Uterus (tissue), 4 donors: ENCODE measurements at places on chromosomes 7 and 10. TPM values are rescaled to one million over a fixed set of nuclear protein-coding genes. Genes with fewer than 3 reads are reported as not detected.

DNA sequence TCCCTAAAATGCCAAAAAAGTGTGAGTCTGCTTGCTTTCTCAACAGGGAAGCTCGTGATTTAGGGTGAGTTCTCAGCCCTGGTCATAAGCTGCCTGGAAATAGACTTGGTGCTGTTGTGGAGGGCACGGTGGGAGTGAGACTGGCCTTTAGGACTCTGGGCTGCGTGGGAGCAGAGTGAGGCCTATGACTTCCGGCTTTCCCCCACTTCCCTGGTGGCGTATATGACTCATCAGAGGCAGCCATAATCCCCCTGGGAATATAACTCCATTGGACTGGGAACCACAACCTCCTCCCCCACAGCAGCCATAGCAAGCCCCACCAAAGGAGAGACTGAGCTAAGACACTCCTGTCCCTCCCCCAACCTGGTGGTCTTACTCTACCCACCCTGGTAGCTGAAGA lies 95.0 kb downstream of the PON1 start:
- H3K27ac ChIP-seq: no peak overlapping the region
- no peak for DNase-seq
- no peaks in the 10 kb centered on the region for H3K4me1 ChIP-seq
- no peak overlapping the region for H3K4me3 ChIP-seq

GRCh38 chr10:109883859-109884771 lies 39.2 kb downstream of the XPNPEP1 start:
- no peak overlapping the region for H3K4me3 ChIP-seq
- no peaks in the 10 kb centered on the region for H3K4me1 ChIP-seq
- H3K27me3 ChIP-seq: no peaks in the 10 kb centered on the region
- DNase-seq: peak; percentile 82

DNA sequence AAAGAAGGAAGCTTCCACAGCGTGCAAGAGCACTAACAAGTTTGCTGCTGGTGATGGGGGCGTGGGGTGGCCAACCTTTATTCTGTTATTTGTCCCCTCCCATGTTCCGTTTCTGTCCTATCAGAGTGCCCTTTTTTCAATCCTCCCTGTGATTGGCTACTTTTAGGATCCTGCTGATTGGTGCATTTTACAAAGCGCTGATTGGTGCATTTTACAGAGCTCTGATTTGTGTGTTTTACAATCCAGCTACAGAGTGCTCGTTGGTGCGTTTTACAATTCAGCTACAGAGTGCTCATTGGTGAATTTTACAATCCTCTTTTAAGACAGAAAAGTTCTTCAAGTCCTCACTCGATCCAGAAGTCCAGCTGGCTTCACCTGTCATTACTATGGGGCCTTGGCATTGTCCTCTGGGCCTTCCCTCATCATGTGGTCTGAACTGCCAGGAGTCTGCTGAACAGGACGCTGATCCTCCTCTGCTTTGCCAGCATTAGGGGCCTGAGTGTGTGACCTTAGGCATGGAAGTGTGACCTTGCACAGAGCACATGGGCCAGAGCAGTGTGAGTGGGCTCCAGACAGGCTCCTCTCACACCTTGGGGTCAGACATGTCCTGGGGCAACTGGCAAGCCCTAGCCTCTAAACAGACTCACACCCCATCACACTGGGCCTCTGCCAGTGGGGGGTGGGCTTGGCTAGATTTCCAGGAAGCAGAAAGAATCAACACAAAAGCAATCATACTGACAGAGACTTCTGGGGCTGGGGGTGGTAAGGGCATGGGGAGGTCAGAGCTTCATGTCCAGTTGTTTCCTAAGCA lies 167.4 kb downstream of the PTPN20 start:
- no peak for DNase-seq
- no peak overlapping the region for H3K4me3 ChIP-seq
- H3K27me3 ChIP-seq: no peaks in the 10 kb centered on the region
- H3K4me1 ChIP-seq: no peaks in the 10 kb centered on the region
- H3K36me3 ChIP-seq: no peaks in the 10 kb centered on the region

GRCh38 chr7:111388912-111389311 lies 173.4 kb downstream of the IMMP2L start:
- H3K27me3 ChIP-seq: no peaks in the 10 kb centered on the region
- H3K4me3 ChIP-seq: no peak overlapping the region
- DNase-seq: no peak
- H3K27ac ChIP-seq: no peak overlapping the region
- no peaks in the 10 kb centered on the region for H3K36me3 ChIP-seq

DNA sequence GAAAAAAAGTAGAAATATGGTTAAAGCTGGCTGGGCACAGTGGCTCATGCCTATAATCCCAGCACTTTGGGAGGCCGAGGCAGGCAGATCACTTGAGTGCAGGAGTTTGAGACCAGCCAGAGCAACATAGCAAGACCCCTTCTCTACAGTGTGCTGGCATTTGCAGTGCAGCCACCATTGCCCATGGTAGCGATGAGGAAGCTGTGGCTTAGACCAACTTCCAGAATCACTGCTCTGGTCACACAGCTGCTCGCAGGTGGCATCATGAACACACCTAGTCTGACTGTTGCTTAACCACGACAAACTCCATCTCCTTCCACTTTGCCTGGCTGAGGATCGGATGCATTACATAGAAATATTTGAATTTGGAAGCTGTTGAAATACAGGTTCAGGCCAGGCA lies 137.1 kb downstream of the CUX1 start:
- no peak for DNase-seq
- peaks cover 19% of the 10 kb centered on the region for H3K4me1 ChIP-seq
- H3K36me3 ChIP-seq: no peaks in the 10 kb centered on the region

DNA sequence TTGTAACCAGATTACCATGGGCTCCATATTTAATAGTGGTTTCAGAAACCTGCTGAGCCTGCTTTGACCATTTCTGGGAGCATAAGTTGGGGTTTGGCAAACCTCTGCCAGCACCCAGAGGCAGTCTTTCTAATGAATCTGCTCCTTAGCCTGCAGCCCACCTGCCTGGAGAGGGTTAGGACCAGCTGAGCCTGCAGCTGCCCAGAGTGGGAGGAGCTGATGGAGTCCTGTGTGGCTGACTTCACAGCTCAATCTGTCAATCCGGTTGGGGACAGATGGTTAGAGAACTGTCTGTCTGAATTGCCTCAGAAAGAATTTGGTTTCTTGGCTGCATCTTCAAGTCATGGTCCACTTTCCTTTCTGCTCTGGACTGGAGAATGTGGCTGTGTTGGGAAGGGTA lies 444.6 kb downstream of the NRG3 start:
- no peak overlapping the region for H3K27ac ChIP-seq
- DNase-seq: no peak
- H3K36me3 ChIP-seq: no peaks in the 10 kb centered on the region
- no peaks in the 10 kb centered on the region for H3K4me1 ChIP-seq
- H3K4me3 ChIP-seq: no peak overlapping the region

- DNase-seq: no peak
- H3K36me3 ChIP-seq: no peaks in the 10 kb centered on the region
- H3K27ac ChIP-seq: no peak overlapping the region
- no peak overlapping the region for H3K4me3 ChIP-seq
- H3K27me3 ChIP-seq: no peaks in the 10 kb centered on the region
- H3K4me1 ChIP-seq: no peaks in the 10 kb centered on the region
Measured at GRCh38 chr10:69906425-69906824, 104.7 kb downstream of the COL13A1 start.

Gene TECPR1
- total RNA-seq: 52.6 TPM

Gene CFAP70
- total RNA-seq: 1.8 TPM

DNA sequence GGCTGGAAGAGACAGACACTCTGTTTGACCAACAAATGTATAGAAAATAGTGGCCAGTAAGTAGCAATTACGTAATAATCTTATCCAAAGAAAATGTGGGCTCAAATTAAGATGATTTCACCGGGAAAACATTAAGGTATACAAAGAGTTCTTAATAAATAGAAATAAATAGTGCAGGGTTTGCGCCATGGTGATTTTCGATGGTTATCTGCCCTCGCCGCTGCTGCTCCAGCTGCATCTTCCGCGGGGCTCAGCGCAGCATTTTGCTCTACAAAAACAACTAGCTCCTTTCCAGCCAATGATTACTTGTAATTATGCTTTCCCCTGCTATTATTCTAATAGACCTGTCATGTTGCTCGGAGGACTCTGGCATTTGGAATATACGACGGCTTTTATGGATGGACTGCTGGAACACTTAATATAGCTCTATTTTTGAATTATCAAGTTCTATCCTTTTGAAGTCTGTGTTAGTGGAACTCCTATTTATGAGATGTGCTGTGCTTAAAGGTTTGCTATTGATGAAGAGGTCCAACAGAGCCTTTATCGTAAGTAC lies 103.8 kb downstream of the BUB3 start:
- no peaks in the 10 kb centered on the region for H3K27me3 ChIP-seq
- H3K36me3 ChIP-seq: no peaks in the 10 kb centered on the region
- H3K27ac ChIP-seq: no peak overlapping the region

Gene LARP4B
- total RNA-seq: 24.1 TPM

DNA sequence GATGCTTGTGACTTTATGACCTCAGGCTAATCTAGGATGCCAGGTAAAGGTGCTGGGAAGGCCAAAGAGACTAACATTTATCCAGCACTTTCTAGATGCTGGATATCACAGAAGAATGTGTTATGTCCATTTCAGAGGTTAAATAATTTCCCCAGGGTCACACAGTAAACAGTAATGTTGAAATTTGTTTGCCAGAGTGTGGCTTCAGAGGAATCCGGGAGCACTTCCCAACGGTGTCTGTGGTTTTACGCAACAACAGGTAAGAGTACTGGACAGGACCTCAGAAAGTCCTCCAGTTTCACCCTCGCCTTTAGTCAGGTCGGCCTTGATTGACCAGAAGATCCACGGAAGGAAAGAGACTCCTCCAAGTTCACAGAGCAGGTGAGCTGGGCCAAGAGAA lies 1.7 kb downstream of the SHTN1 start:
- no peaks in the 10 kb centered on the region for H3K36me3 ChIP-seq
- no peaks in the 10 kb centered on the region for H3K27me3 ChIP-seq
- H3K27ac ChIP-seq: no peak overlapping the region
- H3K4me3 ChIP-seq: no peak overlapping the region
- no peaks in the 10 kb centered on the region for H3K4me1 ChIP-seq
- DNase-seq: no peak

DNA sequence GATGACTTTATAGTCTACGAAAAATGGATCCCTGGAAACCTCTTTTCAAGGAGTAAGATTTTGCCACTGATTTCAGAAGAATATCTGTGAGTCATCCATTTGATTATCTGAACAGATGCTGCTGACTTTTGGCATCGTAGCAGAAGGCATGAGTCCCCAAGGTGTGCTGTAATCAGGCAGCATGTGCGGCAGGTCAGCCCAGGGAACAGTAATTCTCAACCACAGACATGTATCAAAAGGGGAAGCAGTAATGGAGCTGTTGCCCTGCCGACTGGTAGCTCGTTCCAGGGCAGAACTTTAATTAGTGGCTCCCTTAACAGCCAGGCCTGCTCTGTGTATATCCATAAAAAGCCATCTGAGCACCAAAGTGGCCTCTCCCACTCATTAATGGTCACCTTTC lies 5.7 kb upstream of the VWC2 start:
- no peak overlapping the region for H3K27ac ChIP-seq
- no peaks in the 10 kb centered on the region for H3K36me3 ChIP-seq
- H3K27me3 ChIP-seq: no peaks in the 10 kb centered on the region
- H3K4me3 ChIP-seq: no peak overlapping the region

GRCh38 chr7:125061776-125062397 lies 132.3 kb upstream of the POT1 start:
- DNase-seq: no peak
- H3K27ac ChIP-seq: no peak overlapping the region
- no peaks in the 10 kb centered on the region for H3K27me3 ChIP-seq
- no peaks in the 10 kb centered on the region for H3K36me3 ChIP-seq
- no peaks in the 10 kb centered on the region for H3K4me1 ChIP-seq

- H3K4me3 ChIP-seq: no peak overlapping the region
- no peak overlapping the region for H3K27ac ChIP-seq
- H3K27me3 ChIP-seq: no peaks in the 10 kb centered on the region
- no peak for DNase-seq
Measured at GRCh38 chr7:111660478-111660877, 98.2 kb upstream of the IMMP2L start.

Gene PTPRN2
- total RNA-seq: 5.2 TPM

DNA sequence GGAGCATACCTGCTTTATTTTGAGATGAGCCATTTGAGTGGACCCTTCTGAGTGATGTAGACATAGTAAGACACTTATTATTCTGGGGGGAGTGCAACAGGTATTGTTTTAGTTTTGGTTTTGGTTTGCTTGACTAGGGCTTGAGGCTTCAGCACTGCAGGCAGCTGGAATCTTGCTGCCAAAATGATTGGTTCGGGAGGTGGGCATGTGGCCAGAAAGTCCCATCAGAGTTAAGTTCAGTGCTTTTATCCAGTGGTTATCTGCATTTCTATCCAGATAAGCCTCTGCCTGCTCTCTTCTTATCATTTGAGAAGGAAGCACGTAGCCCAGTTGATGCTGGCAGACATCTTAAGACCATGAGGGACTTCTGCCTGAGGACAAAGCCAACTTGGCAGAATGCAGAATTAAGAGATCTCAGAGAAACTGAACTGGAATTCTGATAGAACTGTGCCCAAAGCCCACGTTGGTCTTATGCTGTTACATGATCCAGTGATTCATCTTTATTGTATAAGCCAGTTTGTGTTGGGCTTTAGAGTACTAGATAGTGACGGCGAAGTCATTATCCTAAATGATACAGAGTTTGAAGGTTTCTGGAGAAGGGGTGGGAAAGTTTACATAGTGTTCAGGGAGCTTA lies 9.6 kb upstream of the JAZF1 start:
- H3K27ac ChIP-seq: no peak overlapping the region
- H3K4me1 ChIP-seq: no peaks in the 10 kb centered on the region
- no peaks in the 10 kb centered on the region for H3K36me3 ChIP-seq
- no peaks in the 10 kb centered on the region for H3K27me3 ChIP-seq

DNA sequence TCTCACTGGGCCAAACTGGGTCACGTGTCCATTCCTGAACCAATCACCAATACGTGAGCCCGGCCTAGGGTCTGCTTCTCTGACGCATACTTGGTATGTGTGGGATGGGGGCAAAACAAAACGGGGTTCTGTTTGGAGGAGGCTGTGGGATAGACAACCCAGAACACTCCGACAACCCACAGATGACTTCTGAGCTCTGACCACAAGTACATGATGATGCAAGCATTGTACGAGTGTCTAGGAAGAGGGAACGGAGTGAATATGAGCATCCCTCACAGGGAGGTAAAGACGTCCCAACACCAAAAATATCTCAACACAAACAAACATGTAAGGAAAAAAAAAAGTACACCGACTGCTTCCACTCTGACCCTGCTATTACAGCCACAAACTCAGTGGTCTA lies 5.6 kb downstream of the DAGLB start:
- no peak overlapping the region for H3K27ac ChIP-seq
- no peak for DNase-seq
- H3K36me3 ChIP-seq: no peaks in the 10 kb centered on the region

DNA sequence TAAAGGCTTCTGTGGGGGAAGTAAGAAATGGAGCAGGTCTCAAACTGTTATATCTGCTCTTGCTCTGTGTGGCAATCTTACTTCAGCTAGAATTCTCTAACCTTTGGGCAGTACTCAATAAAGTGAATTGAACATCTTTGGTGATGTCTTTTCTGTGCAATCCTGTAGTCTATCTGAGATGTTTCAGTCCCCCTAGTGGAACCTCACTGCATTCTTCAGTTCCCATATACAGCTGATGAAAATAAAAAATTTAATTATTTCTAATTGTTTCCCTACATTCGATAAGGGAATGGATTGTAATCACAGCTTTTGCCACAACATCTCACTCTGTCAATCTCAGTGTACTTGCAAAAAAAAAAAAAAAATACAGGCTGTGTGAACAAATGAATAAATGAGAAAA lies 522.6 kb downstream of the DNAJB9 start:
- H3K36me3 ChIP-seq: no peaks in the 10 kb centered on the region
- no peak overlapping the region for H3K4me3 ChIP-seq
- no peaks in the 10 kb centered on the region for H3K27me3 ChIP-seq
- no peak for DNase-seq
- H3K27ac ChIP-seq: no peak overlapping the region
